ENCODE measurements at places on chromosomes 1 and 21.

DNA sequence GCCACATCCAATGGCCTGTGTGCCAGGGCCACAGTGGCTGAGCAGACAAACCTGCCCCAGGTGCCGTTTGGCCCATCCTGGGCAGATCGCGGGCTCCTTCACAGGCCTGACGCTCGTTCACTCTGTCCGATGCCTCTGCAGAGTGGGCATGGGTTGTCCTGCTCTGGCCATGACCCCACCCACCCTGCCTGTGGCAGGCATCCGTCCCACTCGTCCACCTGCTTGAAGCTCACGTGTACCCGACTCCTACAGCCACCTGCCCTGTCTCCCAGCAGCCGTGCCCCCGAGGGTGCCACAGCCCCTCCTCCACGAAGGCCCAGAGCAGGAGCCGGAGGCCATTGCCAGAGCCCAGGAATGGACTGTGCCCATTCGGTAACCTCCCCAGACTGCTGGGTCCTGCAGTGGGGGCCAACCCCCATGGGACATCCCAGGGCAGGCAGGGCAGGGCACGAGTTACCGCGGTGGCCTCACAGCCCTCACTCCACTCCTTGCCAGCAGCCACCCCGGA is 41.9 kb downstream of the TRIM11 start:
- DNase-seq = no peak

DNA sequence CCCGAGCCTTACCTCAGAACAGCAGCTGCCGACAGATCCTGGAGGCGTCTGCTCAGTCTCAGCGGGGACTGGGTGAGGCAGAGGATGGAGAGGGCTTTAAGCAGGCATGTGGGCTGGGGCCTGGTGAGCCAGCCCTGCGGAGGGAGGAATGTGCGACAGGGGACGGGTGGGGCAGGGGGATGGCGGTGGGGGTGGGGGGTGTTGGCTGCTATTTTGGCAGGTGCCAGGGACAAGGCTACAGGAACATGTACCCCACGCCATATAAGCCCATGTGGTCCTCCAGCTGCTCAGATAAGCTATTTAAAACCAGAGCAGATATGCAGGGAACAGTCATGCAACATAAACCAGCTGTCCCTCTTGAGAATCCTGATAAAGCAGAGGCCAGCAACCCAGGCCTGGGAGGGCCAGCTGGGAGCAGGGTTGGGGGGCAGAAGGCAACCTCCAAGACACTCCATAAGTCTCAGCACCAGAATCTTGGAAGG is at the start of gene TNNT2:
Gene TNNT2, minus strand, starts transcription at position 70 of the 482 bp plus-strand sequence. CDS start 4,426 bp downstream, outside the sequence.
- DNase-seq = no peak

DNA sequence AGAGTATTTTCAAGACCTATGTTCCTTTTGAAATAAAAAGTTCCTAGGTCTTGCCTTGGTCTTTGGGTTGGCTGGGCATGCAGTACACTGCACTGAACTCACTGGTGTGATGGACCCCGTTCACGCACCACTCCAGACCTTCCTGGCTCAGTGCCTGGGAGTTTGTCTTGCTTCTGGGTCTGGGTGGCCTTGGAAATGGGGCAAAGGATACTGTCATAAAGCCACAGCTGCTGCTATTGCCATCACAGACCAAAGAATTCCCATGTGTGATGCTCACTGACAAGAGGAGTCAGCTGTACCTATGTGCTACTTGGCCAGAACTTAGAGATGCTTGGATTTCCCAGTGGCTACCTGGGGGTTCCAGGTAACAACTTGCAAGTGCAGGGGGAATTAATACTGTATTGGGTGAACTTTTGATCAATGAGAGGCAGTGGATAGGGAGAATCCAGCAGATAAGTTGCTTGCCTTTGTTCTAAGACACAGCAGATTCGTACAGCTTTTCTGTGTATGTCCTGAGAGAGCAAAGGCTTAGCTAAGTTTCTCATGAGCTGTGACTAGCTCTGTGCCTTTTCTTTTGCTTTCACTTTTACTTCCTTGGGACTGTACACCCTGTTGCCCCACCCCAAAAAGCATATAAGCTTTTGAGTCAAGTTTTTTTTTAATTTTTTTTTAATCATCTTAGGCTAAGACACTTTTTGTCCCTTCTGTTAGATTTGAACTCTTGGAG is 115.3 kb downstream of the RUNX1 start:
- DNase-seq = no peak

GRCh38 chr1:221794935-221795334 is 53.0 kb upstream of the DUSP10 start:
- DNase-seq = no peak

- peak; percentile 22 for DNase-seq
Measured at GRCh38 chr1:212315907-212316306, 30.7 kb downstream of the PPP2R5A start.

- DNase-seq = no peak
Measured at GRCh38 chr1:20199840-20200239, 13.5 kb upstream of the PLA2G2C start.

GRCh38 chr21:35547946-35548774 is 499.1 kb upstream of the RUNX1 start:
- DNase-seq = no peak

DNA sequence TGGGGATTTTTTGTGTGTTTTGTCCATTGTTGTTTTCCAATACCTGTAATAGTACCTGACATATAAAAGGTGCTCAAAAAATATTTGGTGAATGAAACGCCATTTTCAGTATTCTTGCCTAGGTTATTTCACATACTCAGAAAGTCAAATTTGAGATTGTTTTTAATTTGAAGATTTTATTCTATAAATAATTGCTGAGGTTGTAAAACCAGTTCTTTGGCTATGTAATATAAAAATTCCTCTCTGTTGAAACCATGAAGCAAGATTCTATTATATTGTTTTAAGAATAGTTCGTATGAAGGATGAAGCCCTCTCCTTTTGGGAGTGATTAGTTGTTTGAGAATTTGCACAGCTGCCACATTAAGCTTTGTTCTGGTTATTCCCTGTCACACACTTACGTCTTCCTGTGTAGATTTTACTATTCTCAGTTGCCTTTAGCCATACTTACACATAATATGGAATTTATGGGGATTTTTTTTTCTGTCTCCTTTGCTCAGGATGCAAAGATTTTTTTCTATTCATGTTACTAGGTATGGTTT is 60.2 kb upstream of the MPC2 start:
- no peak for DNase-seq

- peak; percentile 93 for DNase-seq
Measured at GRCh38 chr1:110007046-110007830, 22.7 kb downstream of the AHCYL1 start.

GRCh38 chr1:32989160-32990050 is 24.8 kb upstream of the RNF19B start:
- no peak for DNase-seq

- no peak for DNase-seq
Measured at GRCh38 chr1:227758366-227758765, 23.1 kb downstream of the SNAP47 start.

DNA sequence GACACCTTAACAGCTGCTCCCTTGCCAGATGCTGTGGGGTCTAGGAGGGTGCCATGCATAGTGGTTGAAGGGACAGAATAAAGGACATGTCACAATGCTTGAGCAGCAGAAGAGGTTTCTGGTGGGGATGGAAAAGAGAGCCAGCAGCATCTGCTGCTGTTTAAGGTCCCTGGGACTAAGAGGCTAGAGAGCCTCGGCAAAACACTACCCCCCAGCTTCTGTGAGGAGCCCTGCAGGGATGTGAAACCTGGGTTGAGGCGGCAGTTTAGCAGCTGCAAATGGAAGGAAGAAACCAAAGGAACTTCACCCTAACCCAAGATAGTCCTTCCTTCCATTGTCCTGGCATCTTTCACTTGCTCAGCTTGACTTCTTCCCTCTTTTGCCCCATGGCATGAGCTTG is 39.4 kb downstream of the PLXNA2 start:
- DNase-seq = no peak

DNA sequence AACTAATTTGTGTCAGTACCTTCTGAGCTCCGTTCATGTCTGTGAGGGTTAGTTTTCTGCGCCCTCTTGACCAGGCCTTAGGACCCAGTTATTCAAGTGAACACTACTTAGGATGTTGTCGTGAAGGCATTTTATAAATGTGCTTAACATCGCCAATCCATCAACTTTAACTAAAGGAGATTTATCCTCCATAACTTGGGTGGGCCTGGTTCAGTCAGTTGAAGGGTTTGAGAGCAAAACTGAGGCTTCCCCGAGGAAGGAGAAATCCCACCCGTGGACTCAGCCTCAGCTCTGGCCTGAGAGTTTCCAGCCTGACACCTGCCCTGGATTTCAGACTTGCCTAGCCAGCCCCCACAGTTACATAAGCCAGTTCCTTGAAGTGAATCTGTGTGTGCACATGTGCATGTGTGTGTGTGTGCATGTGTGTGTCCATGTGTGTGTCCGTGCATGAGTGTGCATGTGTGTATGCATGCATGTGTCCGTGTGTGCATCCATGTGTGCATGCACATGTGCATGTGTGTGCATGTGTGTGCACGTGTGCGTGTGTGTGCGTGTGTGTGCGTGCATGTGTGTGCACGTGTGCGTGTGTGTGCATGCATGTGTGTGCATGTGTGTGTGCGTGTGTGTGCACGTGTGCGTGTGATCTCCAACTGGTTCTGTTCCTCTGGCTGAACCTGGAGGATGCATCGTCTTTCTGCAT is 62.1 kb upstream of the PDE9A start:
- DNase-seq = no peak

- no peak for DNase-seq
Measured at GRCh38 chr1:8226747-8227146, 91.2 kb upstream of the SLC45A1 start.

- DNase-seq = no peak
Measured at GRCh38 chr1:224785622-224786021, 143.9 kb upstream of the DNAH14 start.

- peak; percentile 71 for DNase-seq
Measured at GRCh38 chr1:20732071-20732587, 374 bp downstream of the SH2D5 start.

DNA sequence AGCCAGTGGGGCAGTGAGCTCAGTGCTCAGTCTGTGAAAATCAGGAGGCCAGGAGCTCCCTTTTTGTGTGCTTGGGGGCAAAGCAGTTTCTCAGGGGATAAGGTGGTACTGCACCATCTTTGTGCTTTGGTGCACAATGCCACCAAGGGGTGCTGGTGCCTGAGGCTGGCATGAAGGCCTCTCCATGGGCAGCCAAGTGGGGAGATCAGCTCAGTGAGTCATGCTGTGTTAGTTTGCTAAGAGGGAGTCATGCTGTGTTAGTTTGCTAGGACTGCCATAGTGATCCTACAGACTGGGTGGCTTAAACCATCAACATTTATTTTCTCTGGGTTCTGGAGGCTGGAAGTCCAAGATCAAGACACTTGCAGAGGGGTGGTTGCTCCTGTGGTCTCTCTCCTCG is 428.1 kb downstream of the PRDM2 start:
- DNase-seq = no peak

GRCh38 chr1:201260648-201261311 is 22.5 kb upstream of the PKP1 start:
- no peak for DNase-seq

DNA sequence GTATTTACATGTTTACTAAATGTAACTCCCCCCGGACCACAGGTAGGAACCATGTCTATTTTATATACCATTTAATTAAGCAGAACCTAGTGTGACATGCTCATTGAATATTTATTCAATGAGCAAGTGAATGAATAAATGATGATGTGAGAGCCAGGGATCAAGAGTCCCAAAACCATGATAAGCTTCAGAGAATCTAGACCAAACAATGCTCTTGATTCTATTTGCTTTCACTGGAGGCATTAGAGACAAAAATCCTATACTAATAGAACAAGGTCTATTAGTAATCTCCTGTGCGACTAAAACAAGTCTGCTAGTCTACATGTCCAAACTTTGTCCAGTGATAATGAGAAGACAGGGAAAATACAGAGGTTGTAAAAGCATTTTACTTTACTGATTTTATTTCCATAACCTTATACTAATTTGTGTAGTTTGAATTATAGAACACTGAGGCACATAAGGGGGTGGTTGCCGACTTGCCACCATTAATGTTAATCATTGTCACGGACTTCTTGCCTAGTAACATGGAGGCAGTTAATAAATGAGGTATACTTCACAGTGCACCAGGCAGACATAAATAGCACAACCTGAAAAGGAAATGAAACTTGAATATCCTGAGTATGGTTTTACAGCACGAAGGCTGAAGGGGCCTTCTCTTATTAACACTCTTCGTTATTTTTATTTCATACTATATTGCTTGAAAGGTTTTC is 69.8 kb downstream of the TBX15 start:
- DNase-seq = no peak

- DNase-seq = no peak
Measured at GRCh38 chr21:35484851-35485250, 435.7 kb upstream of the RUNX1 start.
